ENCODE measurements at places on chromosomes 4 and X.

DNA sequence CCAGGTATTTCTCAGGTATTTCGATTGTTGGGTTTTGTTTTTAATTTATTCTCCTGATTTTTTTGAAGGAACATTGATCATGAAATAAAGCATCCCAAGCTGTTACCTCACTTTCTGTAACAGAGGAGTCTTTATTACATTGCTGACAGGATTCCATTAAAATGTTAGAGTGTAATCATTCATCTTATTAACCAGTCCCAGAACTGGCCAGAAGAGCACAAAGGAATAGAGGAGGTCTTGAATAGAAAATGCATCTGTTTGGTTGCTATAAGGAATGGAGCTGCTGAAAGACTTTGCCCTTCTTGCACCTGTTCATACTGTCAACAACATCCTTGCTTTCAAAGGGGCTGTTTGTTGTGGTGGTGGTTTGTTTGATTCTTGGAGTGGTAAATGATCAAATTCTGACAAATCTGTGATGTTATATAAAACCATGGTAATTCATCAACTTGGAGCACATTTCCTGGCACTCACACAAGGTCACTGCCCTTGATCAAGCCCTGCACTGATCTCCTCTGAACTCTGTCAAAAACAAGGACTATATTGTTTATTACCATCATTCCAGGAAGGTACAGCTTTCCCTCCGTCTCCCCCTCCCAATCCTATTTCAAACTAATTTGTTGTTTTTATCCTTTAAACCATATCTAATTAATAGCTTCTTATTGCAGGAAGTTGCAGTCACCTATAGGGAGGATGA is 215.8 kb downstream of the PCDH19 start:
- DNase-seq = no peak

GRCh38 chr4:184792950-184793555 is 32.7 kb downstream of the ACSL1 start:
- peak; percentile 35 for DNase-seq

- DNase-seq = no peak
Observed at GRCh38 chr4:185838104-185838452, 26.1 kb upstream of the SORBS2 start.

DNA sequence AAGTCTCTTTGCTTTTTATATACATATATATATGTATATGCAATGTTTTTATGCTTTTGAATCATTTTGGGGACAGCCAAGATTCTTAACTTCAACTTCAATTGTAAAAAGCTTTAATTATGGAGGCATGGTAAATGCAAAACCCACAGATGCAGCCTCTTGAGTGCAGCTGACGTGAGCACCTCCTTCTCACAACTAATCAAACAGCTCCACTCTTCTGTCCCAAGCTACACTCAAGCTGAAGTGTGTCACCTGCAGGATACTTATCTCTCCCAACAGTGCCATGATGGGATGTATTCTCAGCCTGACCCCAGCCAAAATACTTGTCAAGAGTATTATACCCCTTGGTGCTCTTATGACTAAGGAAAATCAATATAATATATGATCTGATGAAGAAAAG is 60.7 kb upstream of the BLTP1 start:
- DNase-seq = no peak

GRCh38 chrX:129577877-129578276 is 37.8 kb downstream of the OCRL start:
- no peak for DNase-seq

- no peak for DNase-seq
Observed at GRCh38 chr4:146445198-146446150, 76.3 kb downstream of the SLC10A7 start.

DNA sequence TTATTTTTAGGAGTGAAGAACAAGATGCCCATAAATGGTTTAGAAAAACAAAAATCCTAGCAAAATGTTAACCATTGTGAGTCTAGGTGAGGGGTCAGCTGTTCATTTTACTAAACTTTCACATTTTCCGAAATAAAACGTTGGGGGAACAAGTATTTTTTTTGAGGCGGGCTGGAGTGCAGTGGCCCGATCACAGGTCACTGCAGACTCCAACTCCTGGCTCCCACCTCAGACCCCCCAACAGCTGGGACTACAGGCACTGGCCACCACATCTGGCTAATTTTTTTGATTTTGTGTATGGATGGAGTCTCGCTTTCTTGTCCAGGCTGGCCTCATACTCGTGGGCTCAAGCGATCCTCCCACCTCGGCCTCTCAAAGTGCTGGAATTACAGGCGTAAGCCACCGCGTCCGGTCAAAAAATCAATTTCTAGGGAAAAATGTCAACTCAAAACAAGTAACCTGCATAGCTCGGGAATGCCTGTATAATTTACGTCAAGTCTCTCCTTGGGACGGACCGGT is 742 bp upstream of the TAF1 start:
- no peak for DNase-seq

GRCh38 chrX:47175588-47175980 is 18.0 kb upstream of the UBA1 start:
- no peak for DNase-seq

Measured in stimulated activated CD4-positive, alpha-beta T cell treated with anti-CD3 and anti-CD28 coated beads, TNF-alpha, amount 100 ng/mL, for 48 hours (primary cell).